Endothelial cell of umbilical vein (primary cell): ENCODE measurements at places on chromosomes 2 and 18.

GRCh38 chr2:232419245-232420072 lies 12.8 kb downstream of the ALPG start:
- DNase-seq, result no peak

GRCh38 chr2:234386971-234387370 lies 109.9 kb downstream of the ARL4C start:
- DNase-seq, result no peak

GRCh38 chr2:217064234-217065011 lies 204.6 kb upstream of the TNP1 start:
- DNase-seq, result no peak

DNA sequence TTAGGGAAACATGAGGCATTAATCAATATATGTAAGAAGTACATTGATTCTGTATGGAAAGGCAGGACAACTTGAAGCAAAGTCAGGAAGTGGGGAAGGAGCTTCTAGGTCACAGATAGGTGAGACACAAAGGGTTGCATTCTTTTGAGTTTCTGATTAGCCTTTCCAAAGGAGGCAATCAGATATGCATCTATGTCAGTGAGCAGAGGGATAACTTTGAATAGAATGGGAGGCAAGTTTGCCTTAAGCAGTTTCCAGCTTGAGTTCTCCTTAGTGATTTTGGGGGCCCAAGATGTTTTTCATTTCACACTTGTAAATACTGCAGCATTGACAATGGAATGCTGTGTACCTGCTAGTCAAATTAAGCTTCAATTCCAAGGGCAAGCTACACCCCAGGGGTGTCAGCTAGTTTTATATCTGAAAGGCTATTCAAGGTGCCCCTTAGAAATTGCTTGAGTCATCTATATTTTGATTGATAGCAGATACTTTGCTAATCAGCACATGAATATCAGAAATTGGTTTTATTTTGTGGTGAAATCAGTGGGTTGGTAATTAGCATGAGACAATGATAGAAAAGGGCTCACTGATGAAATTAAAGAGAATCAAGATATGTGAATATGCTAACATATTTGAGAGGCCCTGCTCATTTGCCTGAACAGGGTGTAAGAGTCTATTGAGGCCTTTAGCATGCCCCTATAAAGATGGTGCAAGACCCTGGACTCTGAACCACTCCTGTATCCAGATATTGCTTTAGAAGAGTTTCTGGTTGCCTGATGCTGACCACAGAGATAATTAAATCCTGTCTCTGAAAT lies 131.5 kb downstream of the TMEM17 start:
- no peak for DNase-seq

DNA sequence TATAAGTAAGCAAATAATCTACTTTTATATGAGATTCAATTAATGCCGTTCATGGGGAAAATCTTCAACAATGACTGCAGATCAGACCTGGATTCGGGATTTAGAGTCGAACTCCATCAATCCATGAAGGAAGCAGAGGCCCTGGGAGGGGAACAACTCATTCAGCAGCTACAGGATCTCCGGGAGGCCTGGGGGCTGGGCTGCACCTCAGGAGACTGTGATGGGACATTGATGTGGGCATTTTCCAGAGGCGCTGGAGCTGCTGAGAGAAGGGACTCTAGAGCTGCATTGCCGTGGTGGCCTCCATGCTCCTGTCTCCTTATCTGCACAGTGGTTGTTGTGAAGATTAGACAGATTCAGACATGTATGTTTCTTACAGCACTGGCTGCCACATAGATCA lies 76.9 kb downstream of the MYT1L start:
- no peak for DNase-seq

- peak; percentile 43 for DNase-seq
These were observed 558 bp upstream of the NEMP2 start for GRCh38 chr2:190535121-190535439.

GRCh38 chr2:180169474-180169873 lies 162.4 kb upstream of the CWC22 start:
- DNase-seq, result no peak

DNA sequence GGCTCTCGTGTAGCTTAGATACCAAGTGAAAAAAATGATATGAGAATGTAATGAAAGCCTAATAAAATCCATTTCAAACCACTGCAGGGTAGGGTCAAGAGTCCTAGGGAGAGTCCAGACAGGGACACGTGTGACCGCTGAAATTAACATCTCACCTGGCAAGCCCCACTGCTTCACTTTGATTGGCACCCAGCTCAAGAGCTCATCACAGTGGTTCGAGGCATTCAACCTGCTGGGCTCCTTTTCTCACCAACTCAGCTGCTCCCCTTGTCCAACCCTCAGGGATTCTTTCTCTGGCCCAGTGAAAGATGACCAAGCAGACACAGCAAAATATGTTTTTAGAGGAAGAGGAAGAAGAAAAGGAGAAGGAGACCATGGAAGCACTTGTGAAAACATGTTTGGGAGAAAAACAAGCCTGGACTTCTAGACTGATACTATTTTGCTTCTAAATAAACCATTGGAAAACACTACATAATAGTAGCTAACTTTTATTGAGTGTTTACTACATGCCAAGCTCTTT lies 49.2 kb upstream of the CREB1 start:
- DNase-seq, result no peak

GRCh38 chr2:189115126-189115525 lies 64.4 kb downstream of the COL5A2 start:
- peak; percentile 50 for DNase-seq

- DNase-seq, result no peak
These were observed 116.3 kb downstream of the FTCDNL1 start for GRCh38 chr2:199734651-199735050.

DNA sequence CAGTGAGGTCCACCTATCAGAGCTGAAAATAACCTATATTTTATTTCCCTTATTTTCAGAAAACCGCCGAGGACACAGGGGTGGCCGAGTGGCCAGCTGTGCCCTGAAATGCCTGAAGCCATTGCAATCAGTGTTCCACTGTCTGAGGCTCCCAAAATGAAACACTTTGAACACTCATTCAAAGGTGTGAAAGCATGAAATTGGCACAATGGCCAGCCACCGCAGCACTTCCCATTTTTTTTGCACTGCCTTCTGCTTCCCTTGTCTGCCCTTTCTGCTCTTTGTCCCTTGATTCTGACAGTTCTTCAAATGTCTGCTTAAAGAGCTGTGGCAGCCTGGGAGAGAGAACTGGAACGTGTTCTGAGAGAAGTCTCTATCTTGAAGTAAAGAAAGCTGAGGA lies 1127.5 kb upstream of the CELF4 start:
- no peak for DNase-seq

DNA sequence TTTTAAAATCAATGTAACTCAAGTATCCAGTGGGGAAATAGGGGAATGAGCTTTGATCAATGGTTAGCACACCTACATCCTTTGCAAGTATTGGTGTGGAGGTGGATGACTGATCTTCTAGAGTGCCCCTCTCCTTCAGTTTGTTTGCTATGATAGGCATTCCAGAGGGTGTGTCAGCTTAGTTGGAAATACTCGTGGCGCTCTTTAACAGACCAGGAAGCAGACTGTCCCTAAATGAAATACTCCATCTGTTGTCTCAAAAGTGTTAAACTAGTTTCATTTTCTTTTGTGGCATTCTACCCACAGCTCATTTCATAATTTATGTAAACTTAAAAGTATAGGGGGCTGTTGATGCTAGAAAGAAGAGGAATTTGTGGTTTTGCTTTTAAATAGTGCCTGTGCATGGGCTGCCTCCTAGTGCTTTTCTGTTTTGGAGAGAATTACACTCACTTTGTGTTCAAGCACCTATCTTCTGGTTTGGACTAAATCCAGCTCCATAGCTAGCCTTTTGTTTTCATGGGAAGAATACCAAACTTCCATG lies 66.2 kb downstream of the STAT1 start:
- DNase-seq, result peak; percentile 93

DNA sequence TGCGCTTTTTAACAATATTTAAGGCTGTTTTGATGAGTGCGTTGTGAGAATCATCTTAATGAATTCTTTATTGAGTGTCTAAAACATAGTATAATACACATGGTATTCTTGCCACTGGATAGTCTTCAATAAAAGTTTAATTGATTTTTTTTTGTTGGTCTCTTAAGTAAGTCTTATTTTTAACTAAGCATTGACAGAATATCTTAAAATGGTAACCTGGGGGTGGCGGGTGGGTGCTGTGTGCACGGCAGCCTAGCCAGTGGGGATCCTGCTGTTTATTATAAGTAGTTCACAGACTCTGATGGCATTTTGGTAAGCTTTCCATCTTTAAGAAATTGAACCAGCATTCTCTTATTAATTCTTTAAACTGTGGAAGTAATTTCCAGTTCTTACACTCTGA lies 6.0 kb downstream of the SOX11 start:
- no peak for DNase-seq

DNA sequence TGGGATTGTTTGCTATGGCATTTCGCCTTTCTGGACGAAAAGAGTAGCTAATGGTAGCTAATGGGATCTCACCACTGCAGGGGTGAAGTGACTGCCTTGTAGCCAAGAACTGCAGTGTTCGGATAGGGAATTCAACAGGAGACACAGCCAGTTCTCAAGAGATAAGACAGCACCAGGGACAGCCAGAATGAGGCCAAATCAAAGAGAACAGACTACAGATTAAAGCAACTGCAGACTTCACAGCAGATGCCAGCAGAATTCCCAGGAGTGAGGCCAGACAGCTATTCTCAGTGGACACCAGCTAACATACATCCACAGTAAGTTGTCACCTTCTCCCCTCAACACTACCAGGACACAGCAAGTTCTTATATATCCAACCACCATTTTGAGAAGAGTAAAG lies 124.0 kb downstream of the PLA2R1 start:
- no peak for DNase-seq

DNA sequence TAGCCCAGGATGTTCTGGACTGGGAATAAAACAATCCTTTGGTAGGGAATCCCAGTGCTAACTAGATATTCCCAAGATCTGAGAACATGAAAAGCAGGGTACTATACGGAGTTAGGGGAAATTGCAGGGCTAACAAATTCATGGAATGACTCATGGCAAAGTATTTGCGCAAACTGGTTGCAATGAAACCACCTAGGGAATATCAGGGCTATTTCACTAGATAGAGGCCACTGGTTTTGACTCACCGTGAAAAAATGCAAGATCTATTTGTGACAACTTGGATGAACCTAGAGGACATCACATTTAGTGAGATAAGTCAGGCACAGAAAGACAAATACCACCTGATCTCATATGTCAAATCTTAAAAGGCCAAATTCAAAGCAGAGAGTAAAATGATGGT lies 233.3 kb downstream of the MBD2 start:
- DNase-seq, result no peak

- no peak for DNase-seq
These were observed 62.0 kb downstream of the SMAD7 start for GRCh38 chr18:48888773-48889080.

DNA sequence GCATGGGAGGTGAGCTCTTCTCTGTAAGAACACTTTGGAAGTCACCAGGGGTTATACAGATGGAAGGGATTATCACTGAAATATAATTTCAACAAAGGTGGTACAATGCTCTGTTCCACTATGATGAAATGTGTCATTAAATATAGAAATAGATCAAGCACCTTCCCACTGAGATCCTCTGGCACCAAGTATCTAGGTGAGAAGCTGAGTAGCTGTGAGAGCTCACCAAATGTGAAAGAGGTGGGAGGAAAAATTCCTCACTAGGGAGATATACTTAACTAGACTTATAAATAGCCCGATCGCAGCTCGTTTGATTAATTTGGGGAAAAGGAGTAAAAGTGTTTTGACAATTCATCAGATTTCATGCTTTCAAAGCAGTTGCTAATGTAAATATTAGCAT lies 247.6 kb downstream of the SMAD2 start:
- DNase-seq, result no peak

GRCh38 chr18:35085450-35086380 lies 44.5 kb downstream of the MAPRE2 start:
- no peak for DNase-seq

- peak; percentile 30 for DNase-seq
These were observed 149.5 kb upstream of the DLX2 start for GRCh38 chr2:172252154-172252553.
